ENCODE measurements at places on chromosomes 4 and X. TPM values are rescaled to one million over a fixed set of nuclear protein-coding genes. Genes with fewer than 3 reads are reported as not detected.

NXF2 gene
- not detected for total RNA-seq

SPATA18 gene
- 0.26 TPM for total RNA-seq

CENPI gene
- 39.6 TPM for total RNA-seq

C4orf54 gene
- total RNA-seq = not detected

RBPJ gene
- total RNA-seq = 61.7 TPM

GAGE2A gene
- total RNA-seq = not detected

HUWE1 gene
- 223 TPM for total RNA-seq

MOSPD2 gene
- 9.0 TPM for total RNA-seq

TRIM60 gene
- total RNA-seq = not detected

SLC25A53 gene
- total RNA-seq = 8.9 TPM

VGLL1 gene
- not detected for total RNA-seq
